NCI-H1417 (cell line): ENCODE measurements at places on chromosomes 13 and 19.

- no peak for DNase-seq
Measured at GRCh38 chr13:96093296-96094006, 3.5 kb downstream of the HS6ST3 start.

GRCh38 chr19:44645407-44646048, 1.8 kb downstream of the PVR start:
- no peak for DNase-seq

- DNase-seq = no peak
Measured at GRCh38 chr13:30802501-30802900, 67.2 kb downstream of the ALOX5AP start.

DNA sequence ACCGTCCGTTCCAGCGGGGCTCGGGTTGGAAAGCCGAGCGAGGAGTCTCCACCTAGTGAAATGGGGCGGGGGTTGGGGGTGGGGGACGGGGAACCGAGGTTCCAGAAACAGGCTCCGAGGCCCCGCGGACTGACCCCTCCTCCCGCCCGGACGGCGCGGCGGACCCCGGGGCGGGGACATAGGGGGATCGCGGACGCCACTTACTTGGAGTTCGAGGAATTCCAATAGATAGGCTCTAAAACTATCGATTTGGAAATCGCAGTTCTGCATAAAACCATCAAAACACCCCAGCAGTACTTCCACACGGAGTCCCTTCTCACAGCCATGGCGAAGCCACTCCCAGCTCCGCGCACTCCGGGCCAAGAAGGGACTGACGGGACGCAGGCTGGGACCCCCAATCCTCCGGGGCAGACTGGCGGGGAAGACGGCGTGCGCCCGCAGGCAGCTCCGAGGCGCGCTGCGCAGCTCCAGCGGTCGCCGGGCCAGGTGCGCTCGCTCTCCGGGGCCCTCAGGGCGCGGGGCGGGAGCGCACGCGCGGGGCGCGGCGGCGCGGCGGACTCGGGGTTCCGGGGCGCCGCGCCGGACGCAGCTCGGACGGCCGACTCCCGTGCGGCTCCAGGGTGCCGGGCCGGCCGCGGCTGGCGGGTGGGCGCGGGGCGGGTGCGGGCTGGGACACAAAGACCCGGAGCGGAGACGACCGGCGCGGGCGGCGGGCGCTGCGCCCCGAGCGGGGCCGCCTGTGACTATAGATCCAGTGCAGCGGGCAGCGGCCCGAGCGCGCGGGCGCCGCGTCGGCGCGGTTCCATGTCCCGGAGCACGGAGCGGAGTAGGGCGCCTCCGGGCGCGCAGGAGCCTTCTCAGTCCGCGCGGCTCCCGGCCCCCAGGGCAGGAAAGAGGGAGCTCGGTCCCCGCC, 567 bp downstream of the EFNB2 start:
- peak; percentile 82 for DNase-seq

GRCh38 chr19:52464798-52465470, 11.6 kb downstream of the ZNF578 start:
- DNase-seq = peak; percentile 3
